ENCODE measurements at places on chromosomes 7 and 10.

DNA sequence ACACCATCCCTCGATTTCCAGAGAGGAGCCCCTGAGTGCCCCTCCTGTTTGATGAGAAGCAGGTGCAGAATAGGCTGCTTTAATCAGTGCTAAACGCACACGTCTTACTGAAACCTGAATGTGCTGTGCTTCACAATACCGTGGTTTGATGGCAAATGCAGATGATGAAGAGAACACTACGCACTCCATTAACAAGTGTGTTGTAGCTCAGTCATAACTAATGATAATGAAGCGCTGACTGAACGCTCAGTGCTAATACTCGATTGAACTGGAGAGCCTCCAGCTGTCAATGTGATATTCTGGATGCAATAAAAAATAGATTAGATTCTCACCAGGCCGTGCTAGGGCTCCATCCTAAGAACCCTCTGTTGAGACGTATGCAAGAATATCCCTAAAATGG lies 279.7 kb upstream of the PLPP4 start:
- no peak for DNase-seq

DNA sequence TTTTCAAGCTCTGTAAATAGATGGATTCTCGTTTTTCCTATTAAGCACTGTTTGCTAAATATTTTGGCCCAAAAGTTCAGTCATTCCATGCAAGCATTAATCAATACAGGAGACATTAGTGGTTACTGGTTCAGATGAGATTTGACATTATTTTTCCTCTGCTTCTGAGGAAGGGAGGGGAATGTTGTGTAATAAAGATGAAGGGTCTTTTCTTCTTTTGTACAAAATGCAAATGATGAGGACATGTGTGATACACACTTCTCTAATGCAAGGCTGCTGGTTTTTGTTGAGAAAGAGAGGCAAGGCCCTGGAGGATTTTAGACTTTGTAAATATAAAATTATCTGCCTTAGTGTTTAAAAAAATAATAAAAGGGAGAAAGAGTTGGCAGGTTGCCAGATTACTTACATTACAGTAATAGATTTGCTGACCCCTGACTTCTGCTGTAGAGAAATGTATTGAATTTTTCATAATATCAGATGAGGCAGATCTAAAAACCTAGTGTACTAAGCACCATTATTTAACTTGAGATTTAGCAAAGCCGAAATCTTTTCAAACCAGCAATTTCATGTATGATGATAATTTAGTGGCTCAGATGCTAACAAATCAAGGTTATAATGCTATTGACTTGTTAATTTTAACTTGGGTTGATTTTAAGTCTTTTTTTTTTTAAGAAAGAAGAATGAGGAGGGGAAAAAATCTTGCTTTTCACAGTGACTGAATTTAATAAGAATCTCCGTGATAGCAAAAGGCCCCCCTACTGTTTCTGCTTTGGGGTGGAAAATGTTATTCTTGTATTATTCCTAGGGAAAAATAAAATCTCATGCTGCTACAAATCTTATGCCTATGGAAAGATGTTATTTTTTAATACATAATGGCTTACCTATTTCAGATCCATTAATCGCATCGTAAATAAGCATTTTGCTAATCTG lies 180.1 kb downstream of the ARID5B start:
- DNase-seq, result no peak

- no peak for DNase-seq
Observed at GRCh38 chr10:131475043-131475442, 163.5 kb upstream of the TCERG1L start.

GRCh38 chr7:152522571-152523067 lies 86.8 kb upstream of the KMT2C start:
- no peak for DNase-seq

GRCh38 chr10:77282163-77282562 lies 355.4 kb downstream of the KCNMA1 start:
- DNase-seq, result no peak

GRCh38 chr7:20932785-20933527 lies 146.3 kb upstream of the SP8 start:
- DNase-seq, result no peak

- DNase-seq, result no peak
Observed at GRCh38 chr10:16996530-16996964, 133.1 kb downstream of the CUBN start.

DNA sequence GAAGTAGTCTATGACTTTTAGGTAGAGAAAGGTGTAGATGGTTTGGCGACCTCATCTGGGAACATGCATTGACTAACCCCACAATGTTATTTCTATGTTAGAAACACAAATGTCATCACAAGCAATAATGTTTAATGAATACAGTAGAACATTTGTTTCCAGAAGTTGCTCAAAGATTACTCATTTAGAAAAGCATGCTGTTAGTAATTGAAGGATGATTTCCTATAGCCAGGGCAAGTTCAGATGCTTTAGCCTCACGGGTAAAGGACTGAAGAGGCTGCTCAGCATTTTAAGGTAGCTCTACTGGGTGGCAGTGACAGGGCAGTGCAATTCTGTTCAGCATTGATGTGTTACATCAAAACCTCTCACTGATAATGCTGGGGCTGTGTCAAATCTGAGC lies 199.3 kb upstream of the FZD1 start:
- no peak for DNase-seq

- DNase-seq, result peak; percentile 79
Observed at GRCh38 chr7:26293569-26294308, 2.1 kb downstream of the SNX10 start.

All from activated T-cell treated with anti-CD3 and anti-CD28 coated beads, Interleukin-2, amount 50 U/mL, for 72 hours (primary cell).